Stimulated activated CD4-positive, alpha-beta T cell treated with anti-CD3 and anti-CD28 coated beads, Interleukin-4, amount 100 ng/mL, for 24 hours (primary cell): ENCODE measurements at places on chromosomes 13 and 19.
A peak's percentile ranks its signal among the peaks of the same experiment; 100 is the strongest.

- no peak for DNase-seq
Measured at GRCh38 chr19:6680141-6680540, 10.2 kb upstream of the TNFSF14 start.

GRCh38 chr19:8446061-8446709, 1.4 kb downstream of the HNRNPM start:
- DNase-seq, result no peak

DNA sequence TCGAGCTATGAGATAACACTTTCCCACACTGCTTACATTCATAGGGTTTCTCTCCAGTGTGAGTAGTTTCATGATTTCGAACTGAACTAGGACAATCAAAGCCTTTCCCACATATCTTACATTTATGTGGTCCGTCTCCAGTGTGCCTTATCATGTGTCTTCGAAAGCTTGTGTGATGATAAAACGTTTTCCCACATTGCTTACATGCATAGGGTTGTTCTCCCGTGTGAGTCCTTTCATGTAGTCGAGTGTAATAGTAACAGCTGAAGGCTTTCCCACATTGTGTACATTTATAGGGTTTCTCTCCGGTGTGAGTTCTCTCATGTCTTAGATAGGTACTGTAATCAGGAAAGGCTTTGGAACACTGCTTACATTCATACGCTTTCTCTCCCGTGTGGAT, 16.3 kb downstream of the ZNF823 start:
- DNase-seq, result no peak

GRCh38 chr13:34431827-34432581, 510.1 kb upstream of the NBEA start:
- no peak for DNase-seq

DNA sequence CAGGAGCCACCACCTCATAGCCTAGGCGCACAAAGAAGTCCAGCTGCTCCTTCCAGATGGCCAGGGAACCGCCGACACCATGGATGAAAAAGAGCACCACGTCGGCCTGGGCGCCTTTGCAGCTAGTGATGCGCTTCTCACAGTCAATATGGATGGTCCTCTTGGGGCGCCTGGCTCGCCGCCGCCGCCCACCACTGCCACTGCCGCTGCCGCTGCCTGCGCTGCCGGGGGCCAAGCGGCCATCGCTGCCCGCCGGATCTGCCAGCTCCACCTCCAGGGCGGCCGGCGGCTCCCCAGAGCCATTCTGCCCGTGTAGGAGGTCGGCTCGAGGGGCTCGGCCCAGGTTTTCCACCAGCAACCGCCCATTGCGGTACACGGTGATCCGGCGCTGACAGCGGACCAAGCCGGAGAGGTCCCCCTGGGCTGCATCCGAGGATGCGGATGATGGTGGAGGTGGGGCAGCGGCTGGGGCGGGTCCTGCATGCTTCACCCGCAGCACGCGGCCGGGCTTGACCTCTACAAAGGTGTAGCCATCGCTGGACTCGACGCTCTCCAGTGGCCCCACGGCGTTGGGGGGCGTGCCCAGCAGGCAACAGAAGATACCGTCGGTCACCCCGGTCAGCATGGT, 2.1 kb downstream of the ABHD8 start:
- DNase-seq, result no peak

GRCh38 chr19:1672038-1672768, 19.8 kb upstream of the TCF3 start:
- DNase-seq, result peak; percentile 61

GRCh38 chr19:3163230-3163886, 15.2 kb upstream of the S1PR4 start:
- DNase-seq, result peak; percentile 80

- no peak for DNase-seq
Measured at GRCh38 chr19:28039677-28040381, 1173.1 kb downstream of the UQCRFS1 start.

DNA sequence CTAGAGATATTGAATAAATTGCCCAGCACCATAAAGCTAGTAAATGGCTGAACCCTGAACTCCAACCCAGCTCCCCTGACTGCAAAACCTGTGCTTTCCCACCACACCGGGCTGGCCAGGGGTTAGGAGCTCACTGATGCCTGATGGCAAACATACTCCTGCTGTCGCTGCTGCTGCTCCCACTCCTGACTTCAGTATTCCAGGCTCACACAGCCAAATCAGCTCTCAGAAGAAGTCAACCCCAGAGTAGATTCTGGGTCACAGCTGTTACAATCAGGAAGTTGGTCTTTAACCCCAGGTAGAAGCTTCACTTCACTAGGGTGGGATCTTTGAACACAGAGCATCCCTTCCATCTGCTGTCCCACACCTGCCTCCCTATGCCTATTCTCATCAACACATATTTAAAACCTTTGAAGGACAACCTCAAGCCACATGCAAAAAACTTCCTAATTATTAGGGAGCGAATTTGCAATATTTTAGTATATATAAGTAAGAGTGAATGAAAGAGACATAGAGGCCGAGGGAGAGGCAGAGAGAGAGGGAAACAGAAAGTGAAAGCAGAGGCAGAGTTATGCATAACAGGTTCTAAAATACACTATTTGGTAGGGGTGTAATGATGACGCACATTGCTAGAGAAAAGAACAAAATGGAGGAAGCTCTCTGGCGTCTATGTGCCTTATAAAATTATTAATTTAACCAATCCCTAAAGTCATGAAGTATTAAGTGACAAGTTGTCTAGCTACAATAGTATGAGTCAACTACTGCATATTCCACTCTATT, 99.4 kb upstream of the SERP2 start:
- peak; percentile 29 for DNase-seq

DNA sequence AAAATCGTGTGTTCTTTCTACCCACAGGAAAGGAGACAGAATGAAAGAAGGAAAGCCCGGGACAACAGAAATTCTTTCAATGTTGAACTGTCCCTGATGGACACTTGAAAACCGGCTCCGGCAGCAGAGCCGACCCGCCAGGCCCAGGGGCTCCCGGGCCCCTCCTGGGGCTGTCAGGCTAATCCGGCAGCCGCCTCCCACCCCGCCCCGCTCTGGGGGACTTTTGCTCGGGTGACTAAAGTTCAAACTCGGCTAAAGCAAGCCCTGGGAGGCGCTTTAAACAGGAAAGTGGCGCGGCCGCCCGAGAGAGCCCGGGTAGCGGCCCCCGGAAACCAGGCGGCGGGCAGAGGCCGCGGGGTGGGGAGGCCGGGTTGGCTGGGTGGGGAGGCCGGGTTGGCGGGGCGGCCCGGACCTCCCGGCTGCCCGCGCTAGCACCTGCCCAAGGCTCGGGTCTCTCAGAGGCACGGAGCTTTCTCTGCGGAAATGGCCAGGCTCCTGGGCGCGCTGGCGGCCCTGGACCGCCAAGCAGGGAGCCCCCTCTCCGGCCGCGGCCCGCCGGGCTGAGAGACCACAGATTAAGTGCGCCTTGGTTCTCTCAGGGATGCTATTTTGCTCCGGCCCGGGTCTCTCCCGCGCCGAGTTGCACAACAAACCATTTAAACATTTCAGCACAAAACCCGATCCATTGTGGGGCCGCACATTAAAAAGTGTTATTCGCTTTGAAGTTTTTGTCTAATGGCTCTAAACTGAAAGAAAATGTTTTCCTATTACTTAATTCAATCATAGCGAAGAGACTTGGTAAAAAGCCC, 2.6 kb upstream of the GSX1 start:
- no peak for DNase-seq

- no peak for DNase-seq
Measured at GRCh38 chr13:99733346-99733745, 232.1 kb downstream of the TM9SF2 start.

GRCh38 chr19:580274-580835, 8.0 kb downstream of the BSG start:
- DNase-seq, result no peak

GRCh38 chr19:2775556-2776430, 7.3 kb downstream of the SGTA start:
- peak; percentile 70 for DNase-seq

DNA sequence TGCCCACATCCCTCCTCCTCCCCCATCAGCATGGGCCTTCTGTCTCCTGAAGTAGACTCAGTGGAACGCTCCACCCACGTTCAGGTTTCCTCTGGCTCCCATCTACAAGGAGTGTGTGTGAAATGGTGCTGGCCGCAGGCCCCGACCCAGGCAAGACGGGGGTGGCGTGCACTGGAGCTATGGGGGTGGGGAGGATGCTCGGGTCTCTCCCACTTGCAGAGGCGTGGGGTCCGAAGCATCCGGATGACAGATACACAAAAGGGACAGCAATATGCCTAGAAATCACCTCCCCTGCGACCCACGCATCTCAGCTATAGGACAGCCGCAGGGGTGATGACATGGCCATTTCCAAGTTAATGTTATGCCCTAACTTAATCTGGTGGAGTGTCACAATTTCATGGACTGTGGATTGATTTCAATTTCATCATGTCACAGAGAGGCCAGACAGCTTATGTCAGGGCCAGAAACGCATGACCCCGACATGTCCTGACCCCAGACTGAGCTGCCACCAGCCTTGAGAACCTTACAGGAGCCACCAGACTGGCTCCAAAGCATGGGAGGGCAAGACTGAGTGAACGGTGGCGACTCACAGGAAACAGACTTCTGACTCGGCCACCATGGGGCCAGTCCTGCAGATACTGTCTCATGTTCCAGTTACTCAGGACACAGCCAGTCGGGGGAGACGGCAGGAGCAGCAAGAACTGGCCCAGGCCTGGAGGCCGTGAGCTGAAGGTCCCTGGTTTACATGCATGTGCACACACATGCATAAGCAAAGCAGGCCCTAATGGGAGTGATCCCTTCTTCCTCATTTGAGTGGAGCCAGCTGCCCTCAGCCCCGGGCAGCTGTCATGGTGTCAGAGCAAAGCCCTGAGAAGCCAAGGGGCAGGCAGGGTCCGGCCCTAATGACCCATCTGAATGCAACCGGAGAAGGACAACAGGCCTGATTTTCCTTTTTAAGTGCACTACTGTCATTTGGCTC, 82.2 kb downstream of the SLC7A1 start:
- DNase-seq, result no peak

DNA sequence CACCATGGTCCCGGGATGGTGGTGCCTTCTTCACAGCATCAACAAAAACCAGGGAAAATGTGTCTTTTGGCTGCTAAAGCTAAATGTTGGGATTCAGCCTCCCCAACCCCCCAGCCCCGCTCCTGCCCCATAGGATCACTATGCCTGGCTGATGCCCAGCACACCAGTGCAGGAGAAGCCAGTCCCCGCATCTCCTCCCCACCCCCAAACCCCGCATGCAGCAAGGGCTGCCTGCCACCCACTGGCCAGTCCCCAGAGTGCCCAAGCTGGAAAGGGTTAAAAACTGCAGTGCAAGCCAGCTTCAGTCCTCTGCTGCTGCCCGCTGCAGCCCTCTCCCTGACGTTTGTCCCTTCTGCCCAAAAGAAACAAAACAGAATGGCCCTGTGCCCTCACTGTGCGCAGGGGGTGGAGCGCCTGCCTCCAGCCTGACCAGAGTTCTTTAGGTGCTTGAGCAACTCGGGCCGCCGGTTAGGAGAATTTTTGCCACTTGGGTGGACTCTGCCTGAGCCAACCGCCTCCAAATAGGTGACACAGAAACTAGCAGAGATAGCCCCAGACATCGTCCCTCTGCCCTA, 3.7 kb downstream of the CALM3 start:
- no peak for DNase-seq

- peak; percentile 46 for DNase-seq
Measured at GRCh38 chr19:4456843-4457653, 546 bp downstream of the UBXN6 start.

DNA sequence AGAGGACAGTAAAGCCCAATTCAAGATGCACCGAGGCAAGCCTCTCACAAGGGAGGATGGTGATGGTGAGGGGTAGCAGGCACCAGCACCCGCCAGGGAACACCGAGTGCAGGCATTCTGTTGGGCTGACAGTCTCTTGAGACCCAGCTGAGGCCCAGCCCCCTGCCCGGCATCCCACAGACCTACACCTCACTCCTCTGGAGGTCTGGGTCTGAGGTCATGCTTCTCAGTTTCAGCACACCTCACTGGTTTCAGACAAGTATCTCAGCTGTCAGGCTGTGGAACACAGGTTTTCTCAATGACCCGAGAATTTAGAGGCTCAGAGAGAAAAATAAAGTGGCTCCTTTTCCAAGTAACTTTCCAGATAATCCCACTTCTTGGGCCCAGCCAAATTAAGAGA, 27.7 kb upstream of the EPHX3 start:
- DNase-seq, result no peak

- DNase-seq, result no peak
Measured at GRCh38 chr13:110161112-110161882, 145.7 kb downstream of the COL4A1 start.

DNA sequence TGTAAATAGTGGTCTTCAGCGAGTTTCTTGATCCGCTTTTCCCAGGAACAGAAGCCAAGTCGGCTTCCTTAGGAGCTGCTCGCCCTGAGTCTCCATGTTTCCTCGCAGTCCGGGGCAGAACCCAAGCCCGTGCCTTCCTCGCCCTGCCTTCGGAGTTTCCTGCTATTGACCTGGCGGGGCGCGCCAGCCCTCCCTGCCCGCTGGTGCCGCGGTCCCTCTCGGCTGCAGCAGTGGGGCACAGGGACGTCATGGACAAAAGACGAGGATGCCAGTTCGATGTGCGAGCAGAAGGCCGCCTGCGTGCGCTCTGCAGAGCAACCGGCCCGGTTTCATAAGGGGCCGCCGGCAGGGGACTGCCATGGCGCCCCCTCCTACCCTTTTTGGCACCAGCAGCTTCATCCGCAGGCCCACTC, 156.6 kb downstream of the TM9SF2 start:
- peak; percentile 25 for DNase-seq

DNA sequence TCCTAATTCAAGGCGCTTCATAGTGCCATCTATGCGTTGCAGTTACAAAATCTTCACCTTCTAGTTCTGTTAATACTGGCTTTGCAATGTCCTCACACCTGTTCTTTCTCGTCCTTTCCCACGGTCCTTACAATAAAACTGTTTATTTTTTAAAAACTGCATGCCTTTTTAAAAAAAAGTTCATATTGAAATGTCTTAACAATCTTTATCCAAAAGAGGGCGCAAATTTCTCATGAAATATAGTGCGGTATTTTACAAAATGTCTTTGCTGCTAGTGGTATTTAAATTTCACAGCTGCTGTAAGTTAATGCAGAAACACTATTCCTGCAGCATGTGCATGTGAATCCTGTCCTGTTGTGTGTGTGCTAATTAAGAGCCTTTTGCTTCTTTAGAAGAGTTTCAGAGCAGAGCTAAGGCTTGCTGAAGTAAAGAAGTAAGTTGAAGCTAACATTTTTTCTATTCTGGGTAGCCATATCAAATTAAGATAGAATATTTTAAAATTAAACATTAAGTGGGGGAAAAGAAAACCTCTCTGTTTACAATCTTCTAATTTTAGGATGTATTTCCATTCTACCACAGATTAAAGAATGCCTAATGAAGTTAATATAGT, 15.8 kb upstream of the CLDN10 start:
- DNase-seq, result no peak

DNA sequence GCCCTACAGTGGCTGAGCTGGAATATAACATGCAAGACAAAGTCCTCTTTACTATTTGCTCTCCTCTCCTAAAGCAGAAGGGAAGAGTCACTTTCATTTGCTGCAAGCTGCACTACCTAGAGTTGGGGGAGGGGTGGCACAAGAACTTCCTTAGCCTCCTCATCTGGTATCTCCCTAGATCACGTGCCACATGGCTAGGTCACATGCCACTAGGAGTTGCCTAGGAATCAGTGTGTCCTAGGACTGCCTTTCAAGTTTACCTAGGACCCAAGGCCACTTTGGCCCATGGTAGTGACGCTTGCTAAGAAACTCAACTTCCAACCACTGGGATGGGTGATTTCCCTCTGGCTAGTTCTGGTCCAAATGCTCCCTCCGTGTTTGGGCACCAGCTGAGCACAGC, 625.2 kb downstream of the DIAPH3 start:
- no peak for DNase-seq
